ENCODE measurements at places on chromosomes 3 and 15.

DNA sequence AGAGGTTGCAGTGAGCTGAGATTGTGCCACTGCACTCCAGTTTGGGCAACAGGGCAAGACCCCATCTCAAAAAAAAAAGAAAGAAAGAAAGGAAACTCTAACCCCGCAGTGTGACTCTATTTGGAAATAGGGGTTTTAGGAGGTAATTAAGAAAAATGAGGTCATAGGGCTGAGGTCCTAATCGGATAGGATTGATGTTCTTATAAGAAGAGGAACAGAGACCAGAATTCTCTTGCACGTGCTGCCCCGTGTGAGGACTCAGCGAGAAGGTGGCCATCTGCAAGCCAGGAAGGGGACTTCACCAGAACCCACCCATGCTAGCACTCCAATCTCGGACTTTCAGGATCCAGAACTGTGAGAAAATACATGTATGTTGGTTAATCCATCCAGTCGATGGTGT lies 25.8 kb downstream of the KLHL6 start:
- no peak for DNase-seq

- DNase-seq, result no peak
Measured at GRCh38 chr3:112685420-112685819, 44.5 kb upstream of the CCDC80 start.

- no peak for DNase-seq
Measured at GRCh38 chr15:100168787-100169186, 173.0 kb downstream of the ADAMTS17 start.

DNA sequence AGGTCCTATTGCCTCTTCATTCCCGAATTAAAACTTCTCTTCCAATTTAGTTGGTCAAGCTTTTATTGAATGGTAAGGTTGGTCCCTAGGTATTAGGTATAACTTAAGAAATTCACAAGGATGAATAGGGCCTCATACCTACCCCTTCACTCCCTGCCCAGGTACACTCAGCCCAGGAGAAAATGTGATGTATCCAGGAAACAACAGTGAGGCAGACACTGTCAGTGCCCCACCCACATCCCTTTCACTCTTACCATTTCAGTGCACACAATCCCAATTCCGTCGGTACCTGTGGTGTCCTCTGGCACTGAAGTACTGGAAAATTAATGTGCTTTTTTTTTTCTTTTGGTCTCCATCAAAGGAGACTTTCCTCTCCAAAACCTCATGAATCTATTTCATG lies 10.5 kb upstream of the C3orf49 start:
- no peak for DNase-seq

DNA sequence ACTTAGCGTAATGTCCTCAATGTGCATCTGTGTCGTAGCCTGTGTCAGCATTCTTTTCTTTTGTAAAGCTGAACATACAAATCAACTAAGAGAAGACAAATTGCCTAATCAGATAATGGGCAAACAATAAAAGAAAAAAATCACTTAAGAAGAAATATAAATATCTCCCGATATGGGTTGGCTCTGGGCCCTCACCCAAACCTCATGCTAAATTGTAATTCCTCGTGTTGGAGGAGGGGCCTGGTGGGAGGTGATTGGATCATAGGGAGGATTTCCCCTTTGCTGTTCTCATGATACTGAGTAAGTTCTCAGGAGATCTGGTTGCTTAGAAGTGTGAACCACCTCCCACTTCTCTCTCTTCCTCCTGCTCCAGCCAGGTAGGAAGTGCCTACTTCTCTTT lies 285.0 kb upstream of the LYSMD4 start:
- DNase-seq, result no peak

DNA sequence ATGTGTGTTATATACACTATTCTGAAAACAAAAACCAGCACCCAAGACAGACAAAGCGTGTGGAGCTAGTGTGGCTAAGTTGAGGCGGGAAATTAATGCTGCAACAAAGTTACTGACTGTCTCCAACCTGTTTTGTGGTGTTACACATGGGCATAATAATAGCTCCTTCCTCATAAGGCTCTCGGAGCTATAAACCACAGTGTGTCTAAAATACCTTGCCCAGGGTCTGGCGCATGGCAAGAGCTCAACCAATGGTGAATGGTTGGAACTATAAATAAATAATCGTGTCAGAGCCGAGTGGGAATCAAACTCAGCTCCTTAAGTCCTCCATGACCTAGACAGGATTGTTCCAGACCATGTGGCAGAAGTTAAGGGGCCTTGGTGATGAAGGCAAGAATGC lies 35.9 kb upstream of the TFRC start:
- no peak for DNase-seq

GRCh38 chr3:9704347-9705322 lies 1.0 kb downstream of the CPNE9 start:
- no peak for DNase-seq

GRCh38 chr15:83290236-83290635 lies 5.8 kb upstream of the BNC1 start:
- DNase-seq, result no peak

DNA sequence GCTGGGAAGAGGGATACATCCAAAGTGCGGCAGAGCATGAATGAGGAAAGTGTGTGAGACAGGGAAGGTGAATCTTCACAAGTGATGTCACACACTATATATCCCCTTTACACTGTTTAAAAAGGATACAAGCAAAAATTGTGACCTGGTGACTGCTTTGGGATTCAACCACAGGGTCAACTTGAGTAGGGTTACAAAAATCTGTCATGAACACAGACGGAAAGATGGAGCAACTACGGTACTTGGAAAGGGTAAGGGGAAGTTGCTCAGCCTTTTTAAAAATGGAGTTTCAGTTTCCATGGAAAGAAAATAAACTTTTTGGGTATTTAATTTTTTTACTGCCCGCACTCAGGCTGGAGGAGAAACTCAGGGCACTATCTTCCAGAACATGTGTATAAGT lies 60.3 kb downstream of the B3GNT5 start:
- DNase-seq, result no peak

DNA sequence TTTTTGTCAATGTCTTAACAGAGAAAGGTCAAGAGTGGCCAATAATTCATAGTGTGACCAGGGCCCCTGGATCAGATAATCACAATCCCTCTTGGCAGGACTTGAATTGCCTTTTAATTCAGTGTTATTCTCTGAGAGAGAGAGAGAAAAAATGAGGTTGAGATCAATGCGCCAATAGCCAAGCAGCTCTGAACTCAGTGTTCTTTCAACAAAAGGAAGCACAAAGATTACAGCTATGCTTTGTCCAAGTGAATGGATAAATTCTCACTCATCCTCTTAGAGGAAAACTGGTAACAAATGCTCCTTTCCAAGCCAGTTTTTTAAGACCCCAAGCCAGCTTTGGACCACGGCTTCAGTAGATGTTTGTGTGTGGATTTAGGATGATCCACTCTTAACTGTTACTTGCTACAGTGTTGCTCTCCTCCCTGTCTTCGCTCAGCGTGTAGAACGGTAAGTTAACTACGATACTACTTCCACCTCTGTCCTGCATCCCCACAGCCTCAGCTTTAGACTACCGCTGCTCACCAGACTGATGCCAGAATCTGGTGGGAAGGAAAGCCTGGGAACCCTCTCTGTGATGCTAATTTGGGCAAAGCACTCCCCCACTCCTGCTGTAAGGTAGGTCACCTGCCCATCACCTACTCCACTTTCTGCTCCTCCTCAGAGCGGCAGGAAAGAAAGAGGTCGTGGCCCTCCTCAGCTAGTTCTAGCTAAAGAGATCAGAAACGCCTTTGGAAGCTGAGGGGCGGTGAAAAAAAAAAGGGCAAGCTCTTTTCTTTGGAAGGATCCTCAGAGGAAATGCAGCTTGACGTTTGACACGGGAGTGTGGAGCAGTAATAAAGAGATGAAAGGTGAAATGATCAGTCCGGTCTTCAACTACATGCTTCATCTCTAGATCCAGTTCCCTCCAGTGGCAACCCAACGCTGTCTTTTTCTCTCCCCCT lies 46.8 kb upstream of the LPP start:
- no peak for DNase-seq

DNA sequence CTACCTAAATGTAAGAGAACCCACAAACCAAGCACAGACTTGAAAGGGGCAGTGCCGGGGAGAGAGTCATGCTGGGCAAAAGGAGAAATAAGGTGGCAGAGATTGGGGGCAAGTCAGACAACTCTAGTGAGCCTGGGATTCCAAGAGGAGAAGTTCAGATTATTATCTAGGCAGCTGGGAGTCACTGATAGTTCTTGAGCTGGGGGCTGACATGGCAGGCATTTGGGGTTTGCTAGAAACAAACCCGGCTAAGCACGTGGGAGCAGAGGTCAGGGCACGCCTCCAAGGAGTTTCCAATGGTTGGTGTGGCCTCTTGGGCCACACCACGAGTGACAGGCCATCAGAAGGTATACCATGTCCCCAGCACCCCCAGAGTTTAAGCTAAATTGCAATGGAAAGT lies 27.6 kb downstream of the SLC6A6 start:
- DNase-seq, result no peak

DNA sequence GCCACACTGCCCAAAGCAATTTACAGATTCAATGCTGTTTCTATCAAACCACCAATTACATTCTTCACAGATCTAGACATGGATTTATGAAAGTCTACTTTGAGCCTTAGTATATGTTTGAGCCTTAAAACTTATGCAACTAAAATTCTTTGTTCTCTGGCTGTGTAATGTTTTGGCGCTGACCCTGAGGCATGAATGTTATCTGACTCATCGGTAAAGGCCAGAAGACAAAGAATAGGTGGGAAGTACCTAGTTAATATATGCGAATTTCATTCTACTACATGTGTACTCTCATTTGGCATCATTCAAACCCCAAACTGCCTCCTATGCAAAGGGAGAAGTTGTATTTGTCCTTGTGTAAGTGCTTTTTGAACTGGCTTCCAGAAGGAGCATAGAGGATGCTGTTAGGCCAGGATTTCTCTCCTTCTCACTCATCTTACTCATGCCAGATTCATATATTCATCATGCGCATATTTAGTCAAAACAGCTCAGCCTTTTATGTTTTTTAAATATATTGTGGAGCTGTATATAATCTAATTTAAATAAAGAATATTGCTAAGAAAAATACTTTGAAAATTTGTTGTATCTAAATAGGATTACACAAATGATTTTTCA lies 204.2 kb downstream of the NFKBIZ start:
- DNase-seq, result peak; percentile 71

DNA sequence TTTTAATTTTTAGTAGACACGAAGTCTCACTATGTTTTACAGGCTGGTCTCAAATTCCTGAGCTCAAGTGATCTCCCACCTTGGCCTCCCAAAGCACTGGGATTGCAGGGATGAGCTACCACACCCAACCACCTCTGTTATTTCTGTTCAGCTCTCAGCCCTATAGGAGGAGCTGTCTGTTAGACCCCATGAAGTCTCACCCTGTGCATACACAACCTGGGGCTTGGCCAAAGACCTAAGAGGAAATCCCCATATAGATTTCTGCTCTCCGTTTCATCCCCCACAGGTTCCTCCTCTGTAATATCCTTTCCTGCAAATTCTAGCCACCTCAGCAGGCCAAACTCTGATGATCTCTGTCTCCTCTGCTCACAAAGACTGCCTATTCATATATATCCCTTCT lies 56.6 kb upstream of the CTDSPL2 start:
- no peak for DNase-seq

- no peak for DNase-seq
Measured at GRCh38 chr3:138347960-138348753, at the start of gene MRAS. TSS of gene MRAS (plus strand) at chr3:138348579. CDS start at chr3:138372884, 24,305 bp downstream.

GRCh38 chr3:2615080-2615479 lies 495.1 kb downstream of the IL5RA start:
- no peak for DNase-seq

GRCh38 chr3:71859123-71859519 lies 74.2 kb upstream of the PROK2 start:
- DNase-seq, result no peak

DNA sequence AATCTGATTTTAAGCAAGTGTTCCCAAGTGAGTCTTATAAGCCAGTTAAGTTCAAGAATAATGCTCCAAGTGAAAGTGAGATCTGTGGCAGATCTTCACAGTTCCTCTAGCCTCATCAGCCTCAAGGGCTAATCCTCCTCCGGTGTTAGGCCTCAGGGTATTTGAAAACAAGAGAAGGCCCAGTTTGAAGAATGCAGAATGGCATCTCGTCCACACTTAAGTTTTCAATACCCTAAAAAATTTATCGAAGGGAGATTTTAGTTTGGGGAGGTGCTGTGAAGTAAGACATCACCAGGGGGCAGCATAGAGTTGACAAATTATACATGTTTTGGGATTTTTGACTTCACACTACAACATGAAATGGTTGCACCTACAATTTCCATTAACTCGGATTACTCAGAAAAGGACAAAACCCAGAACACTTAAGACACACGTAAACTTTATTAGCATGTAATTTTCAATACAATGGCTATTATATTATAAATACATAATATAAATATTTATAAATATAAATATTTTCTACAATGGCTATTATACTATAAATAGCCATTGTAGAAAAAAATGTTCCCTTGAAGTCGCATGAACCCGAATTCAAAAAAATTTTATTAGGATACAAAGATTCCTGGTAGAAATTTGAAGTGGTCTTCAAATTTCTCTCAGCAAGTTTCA lies 2.3 kb upstream of the TMEM266 start:
- no peak for DNase-seq

- DNase-seq, result peak; percentile 13
Measured at GRCh38 chr3:11060500-11061251, 68.1 kb downstream of the SLC6A1 start.

GRCh38 chr3:182393151-182393550 lies 400.2 kb upstream of the ATP11B start:
- no peak for DNase-seq

DNA sequence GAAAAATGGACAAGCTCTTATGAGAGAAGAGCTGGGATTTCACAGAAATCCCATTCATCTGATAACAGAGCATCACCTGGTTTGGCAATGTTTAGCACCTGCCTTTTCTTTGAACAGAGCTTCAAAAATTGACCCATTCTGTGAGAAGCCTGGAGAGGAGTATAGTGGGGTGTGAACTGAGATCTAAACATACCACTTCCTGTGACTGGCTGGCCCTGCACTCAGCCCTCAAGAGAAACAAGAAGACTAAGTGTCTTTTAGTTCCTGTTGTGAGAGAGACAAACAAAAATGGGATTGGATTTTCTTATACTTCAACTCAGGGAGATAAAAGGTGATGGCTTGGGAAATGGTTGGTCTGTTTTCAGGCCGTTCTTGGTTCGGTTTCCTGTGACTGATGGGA lies 1060.2 kb downstream of the ROBO1 start:
- DNase-seq, result no peak

- no peak for DNase-seq
Measured at GRCh38 chr3:127887321-127887720, 27.7 kb upstream of the KBTBD12 start.

GRCh38 chr15:48579945-48580671 lies 65.4 kb downstream of the FBN1 start:
- DNase-seq, result no peak

GRCh38 chr15:77027697-77028450 lies 32.9 kb downstream of the PSTPIP1 start:
- DNase-seq, result no peak

- DNase-seq, result no peak
Measured at GRCh38 chr3:169379496-169380090, 283.9 kb downstream of the MECOM start.

Measured in astrocyte of the cerebellum (primary cell).